ENCODE measurements at places on chromosomes 4 and X.

- peak; percentile 85 for DNase-seq
Observed at GRCh38 chrX:47190445-47191269, 3.0 kb upstream of the UBA1 start.

GRCh38 chrX:2568125-2568524 lies 67.3 kb upstream of the DHRSX start:
- no peak for DNase-seq

DNA sequence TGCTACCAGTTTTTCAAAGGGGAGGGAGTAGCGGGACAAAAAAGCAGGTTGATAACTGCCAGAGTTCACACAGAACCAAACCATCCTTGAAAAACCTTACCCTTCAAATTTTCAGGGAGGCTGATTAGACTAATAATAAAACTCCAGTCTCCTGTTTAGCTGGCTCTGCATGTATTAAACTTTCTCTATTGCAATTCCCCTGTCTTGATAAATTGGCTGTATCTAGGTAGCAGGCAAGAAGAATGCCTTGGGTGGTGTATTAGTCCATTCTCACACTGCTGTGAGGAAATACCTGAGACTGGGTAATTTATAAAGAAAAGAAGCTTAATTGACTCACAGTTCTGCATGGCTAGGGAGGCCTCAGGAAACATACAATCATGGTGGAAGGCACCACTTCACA lies 18.1 kb upstream of the PLP1 start:
- DNase-seq = no peak

DNA sequence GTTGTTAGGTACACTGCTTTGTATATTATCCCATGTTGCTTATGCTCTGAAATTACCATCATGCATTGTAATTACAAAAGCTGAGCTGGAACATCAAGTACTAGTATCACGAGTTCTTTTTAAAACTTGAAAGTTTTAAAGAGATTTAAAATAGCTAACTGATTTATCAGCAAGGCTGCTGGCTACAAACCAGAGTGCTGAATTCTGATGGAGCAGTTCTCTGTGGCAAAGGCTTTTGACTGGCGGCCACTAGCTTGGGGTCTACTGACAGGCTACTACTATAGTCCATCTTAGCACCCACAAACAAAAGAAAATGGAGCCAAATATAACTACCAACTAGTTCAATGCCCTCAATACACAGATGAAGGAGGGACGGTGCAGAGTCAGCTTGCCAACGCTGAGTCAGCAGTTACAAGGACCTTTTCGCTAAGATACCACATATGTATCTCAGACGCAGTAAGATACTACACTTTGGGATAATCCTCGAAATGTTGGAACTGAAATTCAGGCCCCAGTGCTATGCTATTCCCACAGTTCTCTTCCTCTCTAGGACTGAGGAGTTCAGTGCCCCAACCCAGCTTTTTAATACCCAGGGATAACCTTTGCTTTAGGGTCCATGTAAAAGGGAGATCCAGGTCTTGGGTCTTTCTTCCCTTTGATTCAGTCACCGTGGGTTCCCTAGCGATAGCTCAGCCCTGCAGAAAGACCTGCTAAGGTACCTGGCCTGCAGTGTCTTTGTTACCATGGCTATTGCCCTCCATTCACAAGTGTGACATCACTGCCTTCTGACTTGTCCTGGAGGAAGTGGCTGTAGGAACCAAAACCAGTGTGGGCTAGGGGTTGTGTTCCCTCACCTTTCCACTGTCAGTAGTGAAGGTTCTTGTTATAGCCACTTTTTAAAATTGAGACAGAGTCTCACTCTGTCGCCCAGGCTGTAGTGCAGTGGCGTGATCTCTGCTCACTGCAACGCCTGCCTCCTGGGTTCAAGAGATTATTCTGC lies 22.8 kb downstream of the MFAP3L start:
- no peak for DNase-seq

- DNase-seq = no peak
Observed at GRCh38 chrX:47633689-47634590, 4.2 kb upstream of the CFP start.

DNA sequence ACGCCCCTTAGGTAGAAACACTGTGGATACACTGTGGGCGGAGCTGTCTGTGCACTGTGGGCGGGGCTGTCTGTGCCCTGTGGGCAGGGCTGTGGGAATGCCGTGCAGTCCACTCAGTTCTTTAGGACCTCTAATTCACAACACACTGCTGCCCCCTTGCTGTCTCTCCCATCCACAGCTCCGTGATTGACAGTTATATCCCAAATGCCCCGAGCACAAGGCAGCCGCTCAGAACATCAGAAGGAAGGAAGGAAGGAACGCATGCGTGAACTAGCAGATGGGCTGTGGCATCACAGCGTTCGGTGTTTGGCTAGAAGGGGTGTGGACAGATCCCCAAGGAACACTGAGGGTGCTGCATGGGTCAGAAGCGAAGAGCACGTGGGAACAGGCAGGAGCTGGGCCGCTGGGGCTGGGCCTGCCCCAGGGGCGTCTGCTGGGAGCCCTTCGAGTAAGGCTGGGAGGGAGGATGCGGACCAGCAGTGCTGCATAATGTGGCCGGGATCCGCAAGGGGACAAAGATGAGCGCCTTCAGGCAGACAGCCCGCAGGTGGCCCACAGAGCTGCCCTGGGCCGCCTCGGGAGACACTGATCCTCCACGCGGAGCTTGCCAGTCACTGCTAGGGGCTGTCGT lies 29.8 kb downstream of the ACOX3 start:
- peak; percentile 30 for DNase-seq

DNA sequence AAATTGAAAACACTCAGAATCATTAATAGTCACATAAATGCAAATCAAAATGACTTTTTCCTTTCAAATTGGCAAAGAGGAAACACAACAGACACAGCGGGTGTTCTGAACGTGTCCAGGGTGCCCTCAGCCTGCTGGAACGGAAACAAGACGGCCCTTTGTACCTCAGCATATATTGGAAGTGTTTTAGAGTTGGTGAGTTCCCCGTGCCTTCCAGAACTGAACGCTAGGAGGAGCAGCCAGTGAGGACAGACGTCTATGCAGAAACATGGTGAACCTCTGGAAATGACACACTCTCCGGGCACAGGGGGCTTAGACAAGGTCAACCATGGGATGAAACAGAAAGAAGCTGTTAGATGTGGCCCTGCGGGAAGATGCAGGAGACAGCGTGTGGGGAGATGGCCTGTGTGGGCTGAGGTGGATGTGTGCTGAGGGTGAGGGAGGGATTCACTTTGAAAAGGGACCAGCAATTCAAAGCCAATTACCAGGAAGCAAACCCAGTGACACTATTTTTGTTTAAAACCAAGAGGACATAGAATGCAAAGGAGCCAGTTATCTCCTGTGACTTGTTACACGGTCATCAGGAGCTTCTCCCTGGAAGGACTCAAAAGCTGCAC lies 40.4 kb downstream of the RNF212 start:
- DNase-seq = peak; percentile 23

DNA sequence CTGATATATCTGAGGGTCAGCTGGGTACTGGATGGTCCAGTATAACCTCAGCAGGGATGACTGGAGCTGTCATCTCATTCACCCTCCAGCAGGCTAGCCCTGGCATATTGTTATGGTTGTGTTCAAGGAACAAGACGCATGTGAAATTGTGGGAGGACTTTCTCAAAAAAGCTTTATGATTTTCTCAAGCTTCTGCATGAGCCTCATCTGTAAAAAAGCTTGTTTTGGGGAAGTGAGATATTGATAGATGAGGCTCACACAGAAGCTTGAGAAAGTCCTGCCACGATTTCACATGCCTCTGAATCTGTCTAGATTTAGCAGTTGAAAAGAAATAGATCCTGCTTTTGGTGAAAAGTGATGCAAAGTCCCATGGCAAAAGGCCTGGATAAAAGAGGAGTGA lies 93.4 kb downstream of the SPCS3 start:
- DNase-seq = no peak

DNA sequence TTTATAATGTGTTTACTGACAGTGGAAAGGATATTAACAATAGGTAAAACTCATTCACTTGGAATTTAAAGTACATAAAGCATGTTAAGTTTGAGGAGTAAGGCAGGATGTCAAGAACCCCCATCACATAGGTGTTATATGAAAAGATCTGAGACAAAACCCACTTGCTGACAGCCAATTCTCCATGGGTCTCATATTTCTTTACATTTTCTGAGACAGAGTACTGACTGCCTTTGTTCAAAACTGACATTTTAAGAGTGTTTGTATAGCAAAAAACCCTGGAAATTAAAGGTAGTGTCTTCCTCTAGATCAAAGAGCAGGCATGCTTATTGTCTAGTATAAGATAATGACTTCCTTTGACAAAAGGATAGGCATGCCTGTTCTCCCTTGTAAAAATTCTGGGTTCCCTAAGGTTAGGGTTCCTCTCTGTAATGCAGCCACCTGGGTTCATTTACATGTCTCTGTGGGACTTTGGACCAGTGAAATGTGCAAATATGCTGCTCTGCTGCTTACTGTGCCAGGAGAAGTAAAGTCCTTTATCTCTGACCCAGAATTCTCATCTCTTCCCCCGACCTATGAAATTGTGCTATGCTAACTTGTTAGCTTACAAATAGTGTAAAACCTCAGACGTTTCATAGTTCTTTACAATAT lies 123.6 kb downstream of the PCDH18 start:
- no peak for DNase-seq

GRCh38 chr4:89099034-89099433 lies 12.3 kb upstream of the TIGD2 start:
- DNase-seq = no peak

DNA sequence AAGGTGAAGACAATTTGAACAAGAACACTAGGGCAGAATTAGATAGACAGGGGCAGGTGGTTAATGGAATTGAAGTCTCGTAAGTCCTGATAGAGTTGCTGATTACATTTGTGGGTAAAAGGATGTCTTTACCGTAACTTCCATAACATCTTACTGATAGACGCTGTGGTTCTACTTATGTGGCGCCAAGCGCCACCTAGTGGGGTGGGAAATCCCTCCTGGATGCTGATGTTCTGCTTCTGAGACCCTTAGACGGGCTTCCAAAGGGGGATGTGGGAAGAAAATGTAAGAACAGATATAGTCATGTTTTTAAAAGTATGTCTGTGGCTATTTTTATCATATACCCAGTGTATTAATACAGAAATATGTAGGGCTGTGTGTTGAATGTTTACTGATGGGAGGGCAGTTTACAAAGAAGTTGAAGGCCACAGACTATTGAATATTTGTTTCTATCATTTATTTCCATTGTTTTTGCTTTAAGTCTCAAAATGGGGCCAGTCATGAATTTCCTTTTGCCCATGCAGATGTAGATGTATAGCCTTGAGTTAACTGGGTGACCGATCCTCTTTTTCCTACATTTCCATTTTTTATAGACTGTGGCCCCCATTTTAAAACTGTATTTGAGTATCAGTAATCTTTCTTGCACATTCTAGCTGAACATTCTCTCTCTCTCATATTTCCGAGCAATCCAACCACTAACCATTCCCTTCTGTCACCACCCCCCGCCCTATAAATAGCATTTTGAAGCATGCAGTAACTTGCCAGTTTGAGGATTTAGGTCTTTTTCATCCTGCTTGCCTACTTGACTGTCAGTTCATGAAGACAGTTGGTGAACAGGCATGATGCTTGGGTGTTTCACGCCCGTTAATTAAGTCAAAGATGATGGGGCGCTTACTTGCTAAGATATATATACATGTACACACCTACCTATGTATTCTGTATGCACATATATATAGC lies 12.1 kb upstream of the TLR8 start:
- peak; percentile 4 for DNase-seq

DNA sequence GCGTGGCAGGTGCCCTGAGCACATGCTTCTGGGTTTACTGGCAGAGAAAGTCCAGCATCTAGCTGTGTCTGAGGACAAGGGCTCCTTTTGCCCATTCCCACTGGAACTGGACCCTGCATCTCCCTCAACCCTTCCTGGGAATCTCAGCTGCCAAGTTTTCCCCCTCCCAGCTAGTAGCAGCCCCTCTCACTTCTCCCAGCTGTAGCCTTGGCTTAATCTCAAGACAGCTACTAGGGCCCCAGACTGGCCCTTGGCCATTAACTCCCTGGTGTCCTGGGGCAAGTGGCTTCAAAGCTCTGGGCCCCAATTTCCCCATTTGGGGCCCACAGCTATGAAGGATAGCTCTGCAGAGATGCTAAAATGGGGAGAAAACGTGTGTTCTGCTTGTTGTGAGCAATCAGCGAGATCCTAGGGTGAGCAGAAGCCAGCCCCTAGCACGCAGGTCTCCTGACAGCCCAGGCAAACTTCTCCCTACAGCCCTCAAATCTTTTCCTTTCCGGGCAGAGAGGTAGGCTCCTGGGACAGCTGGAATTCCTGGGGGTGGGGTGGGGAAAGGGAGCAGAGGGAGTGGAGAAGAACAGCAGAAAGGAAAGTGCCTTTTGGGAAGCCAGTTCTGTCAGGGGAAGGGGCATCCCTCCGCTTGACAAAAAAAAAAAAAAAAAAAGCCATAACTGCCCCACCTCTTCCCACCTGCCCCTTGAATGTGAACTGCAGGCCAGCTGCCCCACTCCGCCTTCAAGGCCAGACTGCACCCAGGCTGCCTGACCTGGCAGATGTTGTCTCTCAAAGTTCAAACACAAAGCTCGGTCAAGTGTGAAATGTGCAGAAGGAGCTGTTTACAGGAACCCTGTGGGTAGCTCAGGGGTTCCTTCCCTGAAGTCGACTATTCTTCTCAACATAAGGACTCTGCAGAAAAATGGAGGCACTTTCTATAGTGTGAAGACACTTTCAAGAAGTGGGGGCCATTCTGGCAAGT lies 16.6 kb downstream of the FGD1 start:
- DNase-seq = no peak

GRCh38 chr4:168095776-168096406 lies 3.6 kb downstream of the ANXA10 start:
- no peak for DNase-seq

DNA sequence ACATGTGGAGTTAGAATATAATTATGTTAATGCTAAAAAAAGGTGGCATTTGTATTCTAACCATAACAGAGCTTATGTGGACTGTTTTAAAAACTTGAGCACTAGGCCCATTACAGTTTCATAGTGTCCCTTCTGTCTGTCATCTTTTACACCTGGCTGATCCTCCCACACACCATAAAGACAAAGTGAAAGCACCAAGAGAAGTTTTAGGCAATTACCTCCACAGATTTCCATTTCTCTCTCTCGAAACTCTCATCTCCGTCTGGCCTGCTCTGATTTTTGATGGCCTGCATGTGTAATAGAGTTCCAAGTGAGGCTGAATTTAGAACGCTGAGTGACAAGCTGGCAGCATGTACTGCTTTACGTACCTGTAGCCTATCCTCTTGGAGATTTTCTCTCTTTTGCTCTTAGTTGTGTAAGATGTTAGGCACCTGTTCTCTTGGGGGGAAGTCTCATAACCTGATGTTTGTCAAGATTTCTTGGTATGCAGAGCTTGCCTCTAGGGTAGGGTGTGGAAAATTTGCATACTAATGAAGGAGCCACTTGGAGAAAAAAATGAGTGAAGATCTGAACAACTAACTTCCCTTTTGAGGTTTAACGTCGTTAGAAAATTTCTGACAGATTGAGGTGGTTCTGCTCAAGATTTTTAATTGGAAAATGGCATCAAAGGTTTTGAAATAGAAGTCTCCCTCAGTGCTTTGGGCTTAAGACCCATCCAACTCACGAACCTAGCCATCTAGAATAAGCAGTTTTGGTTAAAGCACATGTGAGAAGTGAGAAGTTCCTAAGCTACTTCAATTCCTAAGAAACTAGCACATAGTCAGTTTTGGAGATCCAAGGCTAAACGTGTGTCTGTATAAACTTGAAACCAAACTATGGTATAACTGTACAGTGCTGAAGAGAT lies 57.6 kb upstream of the RAP1GDS1 start:
- DNase-seq = no peak

- DNase-seq = no peak
Observed at GRCh38 chr4:182238355-182238931, 4.8 kb upstream of the TENM3 start.

GRCh38 chrX:66676413-66676812 lies 37.5 kb upstream of the EDA2R start:
- DNase-seq = no peak

All from GDM1 (cell line).